ENCODE measurements at places on chromosomes 5 and 9.
A peak's percentile ranks its signal among the peaks of the same experiment; 100 is the strongest.

GRCh38 chr9:2220036-2220435, 204.9 kb downstream of the SMARCA2 start:
- no peak for DNase-seq

GRCh38 chr9:87546704-87547103, 49.0 kb downstream of the DAPK1 start:
- DNase-seq: no peak

DNA sequence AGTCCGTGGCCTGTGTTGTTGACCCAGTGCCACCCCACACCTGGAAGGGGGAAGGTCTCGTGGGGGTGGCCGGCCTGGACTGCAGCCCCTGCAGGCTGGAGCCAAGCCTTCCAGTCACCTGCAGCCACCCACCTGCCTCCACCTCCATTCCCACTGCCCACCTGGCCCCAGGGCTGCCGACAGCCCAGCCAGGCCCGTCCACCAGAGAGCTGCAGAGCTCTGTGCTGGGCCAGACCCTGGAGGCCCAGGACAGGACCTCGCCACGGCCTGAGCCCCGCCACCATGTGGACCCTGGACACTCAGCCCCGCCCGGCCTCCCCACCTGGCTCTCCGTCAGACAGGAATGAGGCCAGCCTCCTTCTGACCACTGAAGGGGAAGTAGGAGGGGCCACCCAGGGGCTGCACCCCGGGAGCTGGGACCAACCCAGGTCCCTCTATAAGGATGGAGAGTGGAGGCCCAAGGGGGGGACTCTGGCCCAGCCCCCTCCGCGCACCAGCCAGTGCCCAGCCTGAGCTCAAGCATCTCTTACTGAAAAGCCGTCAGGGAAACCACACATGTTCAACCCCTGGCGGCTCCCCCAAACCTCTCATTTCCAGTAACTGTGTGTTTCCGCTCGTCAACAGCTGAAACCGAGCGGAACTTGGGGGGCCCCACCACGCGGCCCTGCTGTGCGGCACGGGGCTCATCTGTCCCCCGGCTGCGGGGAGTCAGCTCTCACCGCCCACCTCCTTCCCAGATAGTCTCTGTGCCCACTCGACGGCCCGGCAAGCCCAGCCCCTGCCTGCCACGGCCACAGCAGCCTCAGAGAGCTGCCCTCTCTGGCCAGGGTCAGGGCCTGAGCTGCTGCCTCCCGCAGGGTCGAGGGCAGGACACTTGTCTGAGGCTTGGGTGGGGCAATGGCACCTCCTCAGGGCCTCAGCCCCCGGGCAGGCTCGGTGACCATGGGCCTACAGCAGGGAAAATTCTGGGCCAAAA, 12.8 kb downstream of the NOTCH1 start:
- DNase-seq: no peak

GRCh38 chr5:1280177-1281037, 14.5 kb downstream of the TERT start:
- DNase-seq: no peak

- DNase-seq: no peak
Observed at GRCh38 chr5:126686451-126687126, 85.8 kb downstream of the PHAX start.

DNA sequence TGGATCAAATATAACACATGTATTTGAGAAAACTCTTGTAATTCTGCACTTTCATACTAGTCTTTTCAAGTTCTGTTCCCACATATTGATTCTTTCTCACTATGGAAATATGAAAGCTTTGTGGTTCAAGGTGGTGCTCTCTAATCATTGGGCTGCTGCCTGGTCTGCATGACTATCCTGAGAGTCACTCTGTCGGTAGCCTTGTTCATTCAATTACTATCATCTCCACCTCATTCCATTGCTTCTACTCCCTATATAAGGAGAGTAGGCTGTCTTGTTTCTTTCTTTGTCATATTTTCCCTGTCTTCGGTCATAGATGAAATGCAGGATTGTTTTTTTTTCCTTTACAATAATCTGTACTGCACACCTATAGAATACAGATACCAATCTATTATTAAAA, 341.4 kb upstream of the ACTBL2 start:
- no peak for DNase-seq

GRCh38 chr5:1007221-1007680, 1.4 kb upstream of the NKD2 start:
- DNase-seq: no peak

GRCh38 chr9:114678130-114678529, 3.9 kb downstream of the TEX48 start:
- DNase-seq: no peak

DNA sequence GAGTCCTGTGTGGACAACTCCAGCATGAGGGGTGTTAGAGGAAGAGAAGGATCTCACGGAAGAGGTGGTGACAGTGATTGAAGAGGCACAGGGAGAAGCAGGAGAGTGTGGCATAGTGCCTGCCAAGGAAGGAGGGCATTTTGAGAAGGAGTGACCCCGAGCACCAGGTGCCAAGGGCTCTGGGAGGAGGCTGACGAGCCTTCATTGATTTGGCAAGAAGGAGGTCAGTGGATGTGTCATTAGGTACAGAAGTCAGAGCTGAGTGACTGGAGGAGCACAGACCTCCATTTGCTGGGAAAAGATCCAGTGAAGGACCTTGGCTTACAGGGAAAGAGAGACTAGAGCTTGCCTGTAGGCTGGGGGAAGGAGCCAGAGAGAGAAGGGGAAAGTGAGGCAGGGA, 70.3 kb upstream of the ANGPTL2 start:
- DNase-seq: no peak

GRCh38 chr9:18542837-18543405, 69.0 kb downstream of the ADAMTSL1 start:
- no peak for DNase-seq

GRCh38 chr9:73434826-73435225, 283.2 kb downstream of the ANXA1 start:
- DNase-seq: no peak

DNA sequence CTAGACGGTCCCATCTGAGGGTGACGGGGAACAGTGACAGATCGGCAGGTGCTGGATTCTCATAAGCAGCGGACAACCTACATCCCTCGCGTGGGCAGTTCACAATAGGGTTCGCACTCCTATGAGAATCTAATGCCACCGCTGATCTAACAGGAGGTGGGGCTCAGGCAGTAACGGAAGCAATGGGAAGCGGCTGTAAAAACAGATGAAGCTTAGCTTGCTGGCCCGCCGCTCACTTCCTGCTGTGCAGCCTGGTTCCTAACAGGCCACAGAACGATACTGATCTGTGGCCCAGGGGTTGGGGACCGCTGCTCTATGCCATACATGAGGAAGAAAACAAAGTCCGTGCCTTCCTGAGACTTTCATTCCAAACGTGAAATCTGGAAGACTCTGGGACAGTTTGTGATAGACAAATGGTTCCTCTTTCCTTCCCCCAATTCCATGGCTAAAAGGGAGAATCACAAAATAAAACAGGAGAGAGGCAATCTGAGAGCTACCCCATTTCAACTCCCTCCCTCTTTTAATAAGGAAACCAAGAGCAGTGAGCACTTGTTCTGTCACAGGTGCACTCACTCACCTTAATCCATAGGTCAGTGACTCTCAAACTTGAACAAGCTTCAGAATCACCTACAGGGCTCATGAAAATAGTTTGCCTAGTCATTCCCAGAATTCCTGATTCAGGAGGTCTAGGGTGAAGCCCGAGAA, 12.1 kb downstream of the PDCL start:
- DNase-seq: no peak

DNA sequence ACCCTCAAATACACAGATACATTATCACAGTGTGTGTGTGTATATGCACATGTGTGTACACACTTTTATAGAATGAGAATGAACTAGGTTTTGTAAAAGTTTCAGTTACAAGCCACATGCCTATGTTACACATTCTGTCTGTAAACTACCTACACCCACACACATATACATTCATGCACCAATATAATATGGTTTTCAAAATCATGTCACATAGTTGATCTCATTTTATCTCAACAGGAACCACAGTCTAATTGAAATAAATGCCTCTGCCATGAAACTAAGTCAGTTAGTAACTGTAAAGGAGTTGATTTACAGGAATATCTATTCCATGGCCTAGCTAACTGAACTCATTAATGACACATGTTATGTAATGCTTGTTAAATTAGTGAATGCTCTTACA, 646.6 kb downstream of the PDE4D start:
- DNase-seq: no peak

- no peak for DNase-seq
Observed at GRCh38 chr9:124941679-124942561, 1.0 kb upstream of the GOLGA1 start.

GRCh38 chr9:111715471-111715870, 54.1 kb downstream of the GNG10 start:
- no peak for DNase-seq

GRCh38 chr9:76634356-76635054, 129.7 kb upstream of the PCA3 start:
- no peak for DNase-seq

DNA sequence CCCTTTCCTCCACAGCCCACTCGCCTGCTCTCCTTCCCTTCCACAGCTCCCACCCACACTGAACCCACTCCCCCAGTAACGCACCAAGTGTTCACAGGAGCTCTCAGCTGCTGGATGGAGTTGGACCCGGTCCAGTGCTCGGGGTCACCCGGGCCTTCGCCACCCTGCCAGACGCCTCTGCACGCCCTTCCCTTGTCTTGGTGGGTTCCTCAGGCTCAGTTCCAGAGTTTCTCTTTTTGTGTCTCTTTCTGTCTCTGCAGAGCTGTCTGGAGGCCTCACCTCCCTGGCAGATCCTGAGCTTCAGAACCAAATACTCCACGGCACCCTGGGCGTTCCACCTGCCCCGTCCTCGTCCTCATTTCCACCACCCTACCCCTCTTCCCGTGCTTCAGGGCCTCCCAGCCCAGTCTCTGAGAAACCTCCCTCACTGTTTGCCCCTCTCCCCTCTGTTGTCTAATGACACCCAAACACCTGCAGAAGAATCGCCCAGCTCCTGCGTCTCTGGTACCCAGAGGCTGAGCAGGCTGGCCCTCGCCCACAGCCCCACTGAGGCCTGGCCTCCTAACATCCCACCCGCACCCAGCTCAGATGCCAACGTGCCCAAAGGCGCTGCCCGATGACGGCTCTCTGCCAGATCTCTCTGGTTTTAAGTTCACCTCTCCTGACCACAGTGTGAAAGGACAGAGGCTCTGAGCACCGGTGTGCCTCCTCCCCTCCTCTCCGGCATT, 74.3 kb downstream of the COL23A1 start:
- DNase-seq: no peak

- no peak for DNase-seq
Observed at GRCh38 chr9:99299211-99300102, 77.4 kb downstream of the SEC61B start.

DNA sequence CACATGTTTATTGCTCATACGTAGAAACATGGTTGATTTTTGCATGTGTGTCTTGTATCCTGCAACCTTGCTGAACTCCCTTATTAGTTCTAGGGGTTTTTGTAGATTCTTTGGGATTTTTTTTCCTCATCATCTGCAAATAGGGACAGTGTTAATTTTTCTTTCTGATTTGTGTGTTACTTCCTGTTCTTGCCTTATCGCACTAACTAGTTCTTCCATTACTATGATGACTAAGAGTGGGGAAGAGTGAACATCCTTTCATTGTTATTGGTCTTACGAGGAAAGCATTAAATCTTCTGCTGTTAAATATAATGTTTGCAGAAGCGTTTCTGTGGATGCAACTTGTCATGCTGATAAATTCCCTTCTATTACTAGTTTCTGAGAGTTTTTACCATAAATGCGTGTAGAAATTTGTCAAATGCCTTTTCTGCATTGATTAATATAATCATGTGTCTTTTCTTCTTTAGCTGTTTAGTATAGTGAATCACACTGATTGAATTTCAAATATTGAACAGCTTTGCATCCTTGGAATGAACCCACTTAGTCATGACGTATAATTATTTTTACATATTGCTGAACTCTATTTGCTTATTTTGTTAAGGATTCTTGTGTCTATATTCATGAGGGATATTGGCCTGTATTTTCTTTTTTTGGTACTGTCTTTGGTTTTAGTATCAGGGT, 32.1 kb upstream of the RNF130 start:
- DNase-seq: no peak

DNA sequence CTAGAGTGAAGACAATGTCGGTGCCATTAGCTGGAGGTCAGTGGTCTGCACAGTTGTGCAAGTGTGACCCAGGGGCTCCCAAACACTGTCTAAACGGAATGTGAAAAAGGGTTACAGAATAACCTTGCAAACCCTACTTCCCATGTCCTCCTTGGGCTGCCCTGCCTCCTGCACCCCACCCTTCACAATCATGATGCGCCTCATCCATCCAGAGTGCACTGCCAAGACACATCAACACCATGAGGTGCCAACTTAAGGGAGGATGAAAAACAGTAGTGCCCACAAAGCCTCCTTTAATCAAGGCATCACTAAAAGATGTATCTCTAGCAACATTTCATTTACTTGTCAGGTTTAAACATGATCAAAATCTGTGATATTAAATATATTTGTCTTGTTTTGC, 87.1 kb downstream of the SETX start:
- no peak for DNase-seq

- no peak for DNase-seq
Observed at GRCh38 chr5:107717816-107718215, 47.1 kb upstream of the EFNA5 start.

GRCh38 chr9:1083325-1083913, 33.3 kb downstream of the DMRT2 start:
- no peak for DNase-seq

DNA sequence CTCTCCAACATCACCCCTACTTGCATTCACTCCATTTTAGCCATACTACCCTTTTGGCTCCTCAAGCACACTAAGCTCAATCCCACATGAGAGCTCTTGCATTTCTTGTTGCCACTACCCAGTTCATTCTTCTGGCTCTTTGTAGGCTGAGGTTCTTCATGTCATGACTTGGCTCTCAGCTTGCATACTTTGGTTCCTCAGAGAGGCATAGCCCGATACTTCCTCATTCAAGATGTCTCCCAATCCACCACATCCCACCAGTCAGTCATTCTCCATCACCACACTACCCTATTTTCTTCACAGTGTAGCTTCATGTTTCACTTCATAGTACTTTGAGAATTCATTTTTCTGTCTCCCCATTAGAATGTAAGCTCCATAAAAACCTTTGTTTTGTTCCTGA, 116.7 kb downstream of the NR6A1 start:
- no peak for DNase-seq

- DNase-seq: peak; percentile 3
Observed at GRCh38 chr5:10555277-10555684, 8.6 kb upstream of the ANKRD33B start.

Data from COR-L47 (cell line).